ENCODE measurements at places on chromosomes 1 and 21. TPM values are rescaled to one million over a fixed set of nuclear protein-coding genes. Genes with fewer than 3 reads are reported as not detected.

- H3K36me3 ChIP-seq, result no peaks in the 10 kb centered on the region
- H3K27me3 ChIP-seq, result no peaks in the 10 kb centered on the region
- no peaks in the 10 kb centered on the region for H3K4me1 ChIP-seq
- no peak for DNase-seq
Observed at GRCh38 chr1:214446772-214447556, 104.4 kb downstream of the PTPN14 start.

Gene GPR153
- total RNA-seq, result 0.32 TPM

- no peaks in the 10 kb centered on the region for H3K27me3 ChIP-seq
- H3K4me1 ChIP-seq, result peaks cover 43% of the 10 kb centered on the region
- H3K36me3 ChIP-seq, result no peaks in the 10 kb centered on the region
- DNase-seq, result peak; percentile 82
- H3K4me3 ChIP-seq, result no peak overlapping the region
Observed at GRCh38 chr1:9825093-9826074, 1.6 kb upstream of the CLSTN1 start.

DNA sequence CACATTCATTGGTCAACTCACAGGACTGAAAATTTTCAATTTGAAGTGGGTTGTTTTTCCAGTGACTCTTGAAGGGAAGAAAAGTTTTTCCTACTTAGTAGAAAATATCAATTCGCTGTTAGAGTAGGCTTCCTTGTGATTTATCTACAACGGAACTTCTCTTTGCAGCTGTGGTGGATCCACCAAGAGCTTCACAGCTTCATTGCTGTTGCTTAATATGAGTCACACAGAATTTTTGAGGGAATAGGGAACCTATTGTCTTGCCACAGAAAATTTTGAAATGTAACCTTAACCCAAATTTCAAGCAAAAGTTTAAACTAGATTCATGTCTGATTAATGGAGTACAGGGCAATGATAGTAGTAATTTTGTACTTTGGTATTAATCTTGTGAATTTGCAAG, 58.4 kb upstream of the IFI44L start:
- H3K36me3 ChIP-seq, result no peaks in the 10 kb centered on the region
- H3K27ac ChIP-seq, result no peak overlapping the region
- no peaks in the 10 kb centered on the region for H3K4me1 ChIP-seq

- peak overlapping the region; percentile 70 for H3K27ac ChIP-seq
- DNase-seq, result peak; percentile 9
- peaks cover 69% of the 10 kb centered on the region for H3K4me1 ChIP-seq
- H3K27me3 ChIP-seq, result no peaks in the 10 kb centered on the region
Observed at GRCh38 chr1:117365350-117366176, 1.7 kb upstream of the MAN1A2 start.

- H3K27ac ChIP-seq, result no peak overlapping the region
- no peaks in the 10 kb centered on the region for H3K4me1 ChIP-seq
- no peaks in the 10 kb centered on the region for H3K27me3 ChIP-seq
Observed at GRCh38 chr1:228723287-228723686, 12.0 kb upstream of the RHOU start.

- no peaks in the 10 kb centered on the region for H3K27me3 ChIP-seq
- no peak for DNase-seq
- H3K27ac ChIP-seq, result no peak overlapping the region
- peaks cover 34% of the 10 kb centered on the region for H3K4me1 ChIP-seq
- H3K4me3 ChIP-seq, result no peak overlapping the region
Observed at GRCh38 chr1:2498648-2499047, 22.6 kb downstream of the PLCH2 start.

- no peaks in the 10 kb centered on the region for H3K27me3 ChIP-seq
- H3K4me3 ChIP-seq, result no peak overlapping the region
- H3K27ac ChIP-seq, result no peak overlapping the region
- no peaks in the 10 kb centered on the region for H3K4me1 ChIP-seq
- H3K36me3 ChIP-seq, result no peaks in the 10 kb centered on the region
- no peak for DNase-seq
Observed at GRCh38 chr1:34695580-34695979, 59.3 kb upstream of the GJB5 start.

Gene S100A7A
- total RNA-seq, result not detected

GRCh38 chr1:159826441-159827101, at the start of gene SLAMF8:
TSS of gene SLAMF8 (plus strand) at chr1:159826873. CDS start at chr1:159826899, 26 bp downstream.
- H3K27ac ChIP-seq, result no peak within 1 kb of the TSS
- H3K36me3 ChIP-seq, result no peaks in the 10 kb centered on the region
- H3K4me1 ChIP-seq, result peaks cover 42% of the 10 kb centered on the region
- peak; percentile 41 for DNase-seq
- no peaks in the 10 kb centered on the region for H3K27me3 ChIP-seq

DNA sequence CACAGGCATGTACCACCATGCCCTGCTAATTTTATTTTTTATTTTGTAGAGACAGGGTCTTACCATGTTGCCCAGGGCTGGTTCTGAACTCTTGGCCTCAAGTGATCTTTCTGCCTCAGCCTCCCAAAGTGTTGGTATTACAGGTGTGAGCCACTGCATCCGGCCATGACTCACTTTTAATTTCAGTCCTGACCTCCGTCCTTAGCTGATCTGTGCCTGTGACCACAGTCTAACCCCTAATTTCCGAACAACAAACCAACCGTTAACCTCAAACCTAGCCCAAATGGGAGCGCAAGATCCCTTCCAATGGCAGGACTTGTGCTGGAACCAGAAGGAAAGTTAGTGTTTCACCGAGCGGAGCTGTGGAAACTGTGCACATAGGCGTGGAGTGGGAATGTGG, 29.3 kb upstream of the MAN1C1 start:
- peaks cover 20% of the 10 kb centered on the region for H3K4me1 ChIP-seq
- no peak overlapping the region for H3K4me3 ChIP-seq
- no peak overlapping the region for H3K27ac ChIP-seq
- H3K27me3 ChIP-seq, result no peaks in the 10 kb centered on the region
- DNase-seq, result no peak

- no peak for DNase-seq
- no peaks in the 10 kb centered on the region for H3K27me3 ChIP-seq
- no peak overlapping the region for H3K4me3 ChIP-seq
- H3K27ac ChIP-seq, result no peak overlapping the region
- H3K36me3 ChIP-seq, result peaks cover 11% of the 10 kb centered on the region
Observed at GRCh38 chr1:36034692-36035091, 49.2 kb upstream of the TEKT2 start.

- no peaks in the 10 kb centered on the region for H3K4me1 ChIP-seq
- no peak overlapping the region for H3K27ac ChIP-seq
- H3K36me3 ChIP-seq, result no peaks in the 10 kb centered on the region
- no peaks in the 10 kb centered on the region for H3K27me3 ChIP-seq
- DNase-seq, result no peak
Observed at GRCh38 chr1:94438692-94439276, 20.6 kb downstream of the ABCD3 start.

GRCh38 chr21:38993561-38993960, 187.8 kb downstream of the ETS2 start:
- no peak overlapping the region for H3K4me3 ChIP-seq
- H3K27ac ChIP-seq, result no peak overlapping the region
- no peak for DNase-seq

Gene MED8
- 34.0 TPM for total RNA-seq

DNA sequence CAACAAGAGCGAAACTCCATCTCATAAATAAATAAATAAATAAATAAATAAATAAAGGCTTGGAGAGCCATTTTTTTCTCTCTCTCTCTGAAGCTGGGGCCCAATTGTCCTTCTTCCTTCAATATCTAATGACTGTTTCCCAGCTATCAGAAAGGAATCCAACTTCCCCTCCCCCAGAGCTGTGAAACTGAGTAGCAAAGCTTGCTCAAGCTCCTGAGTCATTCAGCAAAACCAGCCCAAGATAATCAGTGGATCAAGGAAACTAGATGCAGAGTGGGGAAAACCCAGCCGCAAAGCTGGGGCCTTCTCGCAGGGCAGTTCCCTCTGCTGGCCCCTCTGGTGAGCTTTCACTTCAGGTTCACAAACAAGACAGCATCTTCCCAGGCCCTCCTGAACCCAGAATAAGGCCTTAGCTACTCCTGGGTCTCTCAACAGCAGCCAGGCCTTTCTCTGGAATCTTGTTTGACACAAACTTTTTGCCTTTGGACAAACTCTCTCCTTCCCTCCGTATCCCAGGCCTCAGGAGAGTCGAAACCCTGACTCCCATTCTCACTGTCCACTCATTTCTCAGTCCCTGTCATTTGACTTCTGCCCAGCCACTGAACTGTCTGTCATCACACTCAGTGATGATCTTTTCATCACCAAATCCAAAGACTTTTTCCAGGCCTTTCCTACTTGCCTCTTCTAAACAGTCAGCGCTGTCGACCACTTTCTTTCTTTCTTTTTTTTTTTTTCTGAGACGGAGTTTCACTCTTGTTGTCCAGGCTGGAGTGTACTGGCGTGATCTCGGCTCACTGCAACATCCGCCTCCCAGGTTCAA, 18.0 kb upstream of the PTP4A2 start:
- peaks cover 70% of the 10 kb centered on the region for H3K4me1 ChIP-seq
- H3K36me3 ChIP-seq, result no peaks in the 10 kb centered on the region
- no peaks in the 10 kb centered on the region for H3K27me3 ChIP-seq
- peak; percentile 76 for DNase-seq
- peak overlapping the region; percentile 78 for H3K27ac ChIP-seq
- H3K4me3 ChIP-seq, result no peak overlapping the region

DNA sequence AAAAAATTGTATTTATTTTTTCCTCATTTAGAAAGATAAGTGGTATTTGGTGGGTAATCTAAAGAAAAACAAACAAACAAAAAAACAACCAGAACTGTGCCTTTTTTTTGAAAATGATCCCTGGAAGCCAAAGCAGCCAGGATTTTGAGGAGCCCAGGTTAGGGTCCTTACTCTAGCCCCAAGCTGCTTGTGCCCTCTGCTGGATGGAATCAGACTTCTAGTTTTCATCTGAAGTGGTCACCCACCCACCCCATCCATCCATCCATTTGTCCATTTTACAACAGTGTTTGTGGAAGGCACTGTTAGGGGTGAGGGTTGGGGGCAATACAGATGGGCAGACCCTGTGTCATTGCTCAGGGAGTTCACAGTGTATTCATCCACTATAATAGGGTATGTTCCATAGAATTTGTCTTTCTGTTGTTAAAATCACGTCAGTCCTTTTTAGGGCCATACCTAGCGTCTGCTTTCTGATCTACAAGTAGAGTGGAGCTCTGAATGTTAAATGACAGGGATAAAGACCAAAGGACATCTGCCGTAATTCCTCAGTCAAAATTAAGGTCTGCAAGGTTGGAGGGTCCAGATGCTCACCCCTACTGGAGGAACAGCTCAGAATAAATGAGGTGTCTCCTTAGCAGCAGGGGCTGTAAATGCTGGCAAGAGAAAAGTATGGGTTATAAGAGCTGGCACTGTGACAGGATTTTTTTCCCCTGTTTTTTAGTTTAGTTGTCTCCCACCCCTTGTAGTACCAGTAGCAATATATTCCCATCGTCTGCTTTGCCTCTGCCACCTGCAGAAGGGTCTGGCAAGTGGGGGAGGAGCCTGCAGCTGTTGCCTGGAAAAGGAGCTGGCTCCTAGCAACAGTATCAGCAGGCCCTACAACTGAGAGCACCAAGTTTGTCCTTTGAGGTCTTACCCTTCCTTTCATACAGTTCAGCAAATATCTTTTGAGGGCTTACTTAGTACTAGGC, 3.2 kb downstream of the LRRC42 start:
- H3K27ac ChIP-seq, result no peak overlapping the region
- H3K4me1 ChIP-seq, result peaks cover 23% of the 10 kb centered on the region
- peaks cover 9% of the 10 kb centered on the region for H3K36me3 ChIP-seq
- H3K27me3 ChIP-seq, result no peaks in the 10 kb centered on the region
- no peak overlapping the region for H3K4me3 ChIP-seq

Gene AKIRIN1
- 79.6 TPM for total RNA-seq

- no peaks in the 10 kb centered on the region for H3K36me3 ChIP-seq
- peaks cover 3% of the 10 kb centered on the region for H3K27me3 ChIP-seq
- H3K4me1 ChIP-seq, result no peaks in the 10 kb centered on the region
- no peak for DNase-seq
- no peak overlapping the region for H3K27ac ChIP-seq
Observed at GRCh38 chr1:54987919-54988705, 7.7 kb downstream of the TMEM61 start.

- H3K4me3 ChIP-seq, result no peak overlapping the region
- no peak overlapping the region for H3K27ac ChIP-seq
- H3K36me3 ChIP-seq, result no peaks in the 10 kb centered on the region
- DNase-seq, result no peak
- no peaks in the 10 kb centered on the region for H3K27me3 ChIP-seq
Observed at GRCh38 chr1:229860926-229861325, 206.1 kb upstream of the GALNT2 start.

GRCh38 chr1:224509907-224510306, 75.3 kb upstream of the WDR26 start:
- H3K36me3 ChIP-seq, result no peaks in the 10 kb centered on the region
- H3K4me3 ChIP-seq, result no peak overlapping the region
- H3K27ac ChIP-seq, result no peak overlapping the region
- H3K4me1 ChIP-seq, result no peaks in the 10 kb centered on the region
- DNase-seq, result no peak

Gene TTC39A
- not detected for total RNA-seq

DNA sequence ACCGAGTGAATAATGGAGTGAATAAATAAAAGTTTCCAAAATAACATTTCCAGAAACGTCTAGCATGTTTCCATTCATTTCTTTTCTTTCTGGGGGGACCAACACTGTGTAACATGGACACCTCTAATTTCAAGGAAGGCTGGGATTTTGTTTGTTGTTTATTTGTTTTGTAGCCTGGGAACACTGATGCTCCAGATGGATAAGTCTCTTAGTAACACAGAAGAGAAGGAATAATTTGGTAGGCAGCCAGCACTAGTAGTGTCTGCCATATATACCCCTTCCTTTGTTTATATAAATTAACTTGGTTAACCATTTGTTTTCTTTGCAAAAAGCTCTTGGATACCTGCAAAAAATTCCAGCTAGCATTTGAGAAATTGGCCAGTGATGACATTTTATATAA, 411.4 kb upstream of the DEPDC1 start:
- no peaks in the 10 kb centered on the region for H3K27me3 ChIP-seq
- no peak overlapping the region for H3K27ac ChIP-seq
- H3K36me3 ChIP-seq, result no peaks in the 10 kb centered on the region
- no peaks in the 10 kb centered on the region for H3K4me1 ChIP-seq
- DNase-seq, result no peak

GRCh38 chr1:244917073-244917670, 52.8 kb upstream of the HNRNPU start:
- peaks cover 7% of the 10 kb centered on the region for H3K4me1 ChIP-seq
- H3K27me3 ChIP-seq, result no peaks in the 10 kb centered on the region
- H3K4me3 ChIP-seq, result no peak overlapping the region

DNA sequence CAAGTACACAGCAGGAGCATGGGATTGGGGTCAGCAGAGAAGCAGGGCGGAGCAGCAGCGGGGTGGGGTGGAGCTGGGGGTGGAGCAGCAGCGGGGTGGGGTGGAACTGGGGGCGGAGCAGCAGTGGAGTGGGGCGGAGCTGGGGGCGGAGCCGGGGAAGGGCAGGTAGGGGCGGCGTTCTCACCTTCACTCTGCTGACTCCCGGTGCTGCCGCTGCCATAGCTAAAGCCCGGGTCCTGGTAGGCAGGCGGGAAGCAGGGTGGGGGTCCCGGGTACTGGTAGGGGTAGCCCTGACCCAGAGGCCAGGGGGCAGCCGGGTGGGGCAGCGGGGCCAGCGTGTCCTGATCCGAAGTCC, 6.7 kb downstream of the TAS1R3 start:
- H3K27ac ChIP-seq, result no peak overlapping the region
- H3K27me3 ChIP-seq, result no peaks in the 10 kb centered on the region
- H3K4me1 ChIP-seq, result no peaks in the 10 kb centered on the region
- no peak overlapping the region for H3K4me3 ChIP-seq
- no peak for DNase-seq

- no peak for DNase-seq
- H3K4me1 ChIP-seq, result no peaks in the 10 kb centered on the region
- no peak overlapping the region for H3K4me3 ChIP-seq
- H3K27me3 ChIP-seq, result no peaks in the 10 kb centered on the region
Observed at GRCh38 chr1:30668546-30669327, 54.6 kb downstream of the MATN1 start.

Data from CD4-positive, alpha-beta memory T cell (primary cell).